ENCODE measurements at places on chromosomes 3 and 15. TPM values are rescaled to one million over a fixed set of nuclear protein-coding genes. Genes with fewer than 3 reads are reported as not detected.

STX19 gene
- total RNA-seq, result not detected

PLCD1 gene
- total RNA-seq, result 18.5 TPM

CDHR4 gene
- 0.25 TPM for total RNA-seq

NEK10 gene
- total RNA-seq, result 0.74 TPM

CFAP100 gene
- total RNA-seq, result not detected

SERPINI2 gene
- total RNA-seq, result not detected

DNA sequence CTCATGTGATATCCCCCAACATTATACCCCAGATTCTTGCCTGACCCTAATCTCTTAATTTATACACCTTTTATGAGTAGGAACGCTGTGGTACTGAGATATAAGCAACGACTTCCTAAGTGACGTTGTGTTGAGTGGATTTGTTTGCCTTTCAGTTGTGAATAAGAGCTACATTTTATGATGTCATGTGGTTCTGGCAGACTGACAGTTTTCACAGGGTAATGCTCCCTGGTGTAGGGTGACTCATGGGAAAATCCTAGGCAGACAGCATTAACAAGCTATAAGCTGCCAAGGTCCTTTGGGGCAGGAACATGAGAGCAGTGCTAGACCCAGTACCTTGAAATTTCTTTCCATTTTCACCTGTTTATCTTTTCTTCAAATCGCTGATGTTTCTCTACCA, 11.2 kb downstream of the C3orf52 start:
- DNase-seq, result peak; percentile 17

DNA sequence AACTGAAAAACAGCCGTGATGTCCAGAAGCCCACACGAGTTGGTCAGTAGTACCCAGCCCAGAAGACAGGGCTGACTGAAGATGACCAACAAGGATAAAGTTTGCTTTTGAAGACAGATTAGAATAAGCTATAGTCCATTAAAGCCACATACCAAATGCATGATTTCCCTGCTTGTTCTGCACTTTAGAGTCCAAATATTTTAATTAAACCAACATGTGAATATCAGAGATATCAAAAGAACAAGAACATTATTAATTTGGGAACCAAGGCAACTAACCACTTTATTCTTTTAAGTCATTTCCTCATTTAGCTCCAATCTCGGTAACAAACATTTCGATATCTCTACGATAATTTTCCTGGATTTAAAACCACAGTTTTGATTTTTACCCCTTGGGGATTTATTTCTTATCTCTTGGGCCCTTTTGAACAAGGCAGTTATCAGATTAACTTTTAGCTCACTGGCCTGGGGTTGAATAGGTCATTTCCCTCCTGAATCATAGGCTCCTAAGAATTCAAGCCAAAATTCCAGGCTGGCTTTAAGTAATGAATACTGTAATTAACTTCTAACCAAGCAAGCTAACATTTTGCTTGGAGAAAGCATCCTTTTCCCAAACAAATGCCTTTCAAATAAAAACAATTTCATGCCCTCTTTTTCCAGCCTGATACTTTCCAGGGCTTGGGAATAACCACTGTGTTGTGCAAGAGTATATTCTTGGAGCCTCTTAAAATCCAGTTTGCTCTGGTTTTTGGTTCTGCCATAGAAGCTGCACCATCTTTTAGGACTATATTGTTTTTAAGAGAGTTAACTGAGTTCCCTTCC, 102.9 kb upstream of the NR2E3 start:
- no peak for DNase-seq

GRCh38 chr15:25846377-25846776, 16.8 kb downstream of the ATP10A start:
- no peak for DNase-seq

DNA sequence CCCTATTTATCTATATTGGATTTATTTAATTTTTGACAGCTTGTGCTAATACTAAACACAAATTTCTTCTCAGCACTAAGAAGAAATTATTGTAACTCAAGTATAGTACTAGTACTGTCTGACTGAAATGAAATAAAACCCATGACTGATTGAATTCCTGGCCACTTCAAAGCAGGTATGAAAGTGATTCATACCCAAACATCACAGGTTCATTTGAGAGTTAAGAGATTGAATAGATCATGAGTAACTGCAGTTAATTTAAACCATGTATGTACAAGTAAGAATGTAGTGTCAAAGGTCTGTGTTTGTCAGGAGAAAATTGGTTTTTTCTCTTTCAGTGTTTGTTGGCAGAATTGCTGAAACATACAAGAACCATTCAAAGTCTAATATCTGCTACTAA, 332.0 kb upstream of the GRM7 start:
- no peak for DNase-seq

DNA sequence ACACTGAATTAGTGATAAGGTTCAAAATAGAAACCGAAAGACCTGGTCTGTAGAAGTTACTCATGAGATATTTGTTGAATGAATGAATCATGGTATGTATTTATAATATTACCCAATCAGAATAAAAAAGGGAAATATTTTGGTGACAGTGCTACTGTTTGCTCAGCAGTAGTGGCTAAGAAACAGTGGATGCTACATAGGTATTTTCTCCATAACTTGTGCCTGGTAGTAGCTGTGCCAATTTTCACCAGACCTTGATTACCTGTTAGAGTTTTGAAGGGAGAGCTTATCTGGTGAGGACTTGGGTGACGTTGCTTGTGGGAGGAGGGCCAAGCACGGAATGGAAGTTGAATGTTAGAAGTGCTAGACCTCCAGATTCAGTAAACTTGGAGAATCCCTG, 14.3 kb downstream of the LIMD1 start:
- DNase-seq, result no peak

DNA sequence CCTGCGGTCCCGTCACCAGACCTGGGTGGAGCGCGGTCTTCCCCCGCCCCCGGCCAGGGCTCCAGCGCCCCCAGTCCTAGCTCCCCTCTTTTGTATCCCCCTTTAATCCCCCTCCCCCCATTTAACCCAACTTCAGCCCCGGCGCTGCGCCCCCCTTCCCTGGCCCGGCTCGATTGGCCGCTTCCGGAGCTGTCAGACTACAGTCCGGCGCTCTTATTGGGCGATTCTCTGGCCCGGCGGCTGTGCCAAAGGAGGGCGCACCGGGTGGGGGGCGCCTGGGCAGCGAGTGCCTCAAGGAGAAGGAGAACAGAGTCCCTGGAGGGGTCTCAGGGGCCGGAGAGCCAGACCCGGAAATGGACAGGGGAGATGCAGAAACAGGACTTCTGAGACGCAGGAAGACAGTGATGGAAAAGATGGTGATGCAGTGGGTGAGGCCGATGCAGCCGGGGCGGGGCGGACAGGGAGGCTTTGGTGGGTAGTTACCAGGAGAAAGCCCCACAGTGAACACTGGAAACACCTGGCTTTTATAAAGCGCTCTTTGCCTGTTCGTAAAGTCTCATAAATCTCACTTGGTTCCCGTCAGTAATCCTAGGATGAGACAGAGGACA, 1.2 kb upstream of the ADCY5 start:
- DNase-seq, result no peak

DNA sequence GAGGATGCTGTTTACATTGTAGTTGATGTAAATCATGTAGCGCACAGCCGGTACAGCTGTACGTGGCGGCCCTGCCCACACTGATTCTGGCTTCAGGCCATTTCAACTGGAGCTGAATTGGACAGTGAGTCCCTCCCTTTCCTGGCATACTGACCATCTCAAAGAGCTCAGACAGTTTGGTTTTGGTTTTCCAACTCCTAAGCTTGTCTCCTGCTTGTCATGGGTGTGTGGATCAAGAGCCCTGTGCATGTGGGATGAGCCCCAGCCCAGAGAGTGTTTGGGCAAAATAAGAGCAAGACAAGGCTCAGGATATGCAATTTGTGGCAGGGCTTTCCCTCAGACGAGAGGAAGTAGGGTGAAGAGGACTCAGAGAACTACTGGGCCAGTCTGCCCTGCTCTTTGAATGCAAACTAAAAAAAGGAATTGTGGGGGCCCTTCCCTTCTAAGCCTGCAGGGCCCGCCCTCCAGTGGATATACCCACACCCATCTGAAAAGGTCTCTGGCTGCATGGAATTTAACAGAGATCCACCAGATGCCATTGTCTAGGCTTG, 13.3 kb downstream of the ITGA11 start:
- DNase-seq, result no peak

DNA sequence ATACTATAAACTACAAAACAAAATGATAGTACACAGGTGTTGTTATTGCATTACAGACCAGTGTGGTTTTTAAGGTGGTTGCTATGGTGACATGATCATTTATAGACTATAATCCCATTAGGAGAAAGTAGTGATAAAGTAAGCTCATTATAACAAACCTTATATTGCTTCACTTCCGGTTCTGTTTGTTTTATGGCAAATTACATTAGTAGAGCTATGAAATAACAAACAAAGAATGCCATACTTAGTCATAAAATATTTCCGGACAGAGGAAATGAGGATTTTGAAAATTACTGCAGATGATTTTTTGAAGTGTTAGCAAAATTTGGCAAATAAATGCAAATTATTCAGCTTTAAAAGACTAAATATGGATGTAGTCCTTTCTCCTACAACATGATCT, 640.4 kb upstream of the ARPP21 start:
- DNase-seq, result no peak

GRCh38 chr15:40747685-40748631, 7.1 kb downstream of the RMDN3 start:
- no peak for DNase-seq

All from activated naive CD4-positive, alpha-beta T cell treated with anti-CD3 and anti-CD28 coated beads, Interleukin-2, amount 50 U/mL, for 72 hours (primary cell).